ENCODE measurements at places on chromosomes 1 and 21.

GRCh38 chr1:233569636-233570035, 44.3 kb upstream of the KCNK1 start:
- no peak for DNase-seq

- no peak for DNase-seq
Observed at GRCh38 chr1:238223076-238223640, 332.4 kb upstream of the ZP4 start.

- DNase-seq, result no peak
Observed at GRCh38 chr1:232951180-232951579, 769 bp downstream of the NTPCR start.

DNA sequence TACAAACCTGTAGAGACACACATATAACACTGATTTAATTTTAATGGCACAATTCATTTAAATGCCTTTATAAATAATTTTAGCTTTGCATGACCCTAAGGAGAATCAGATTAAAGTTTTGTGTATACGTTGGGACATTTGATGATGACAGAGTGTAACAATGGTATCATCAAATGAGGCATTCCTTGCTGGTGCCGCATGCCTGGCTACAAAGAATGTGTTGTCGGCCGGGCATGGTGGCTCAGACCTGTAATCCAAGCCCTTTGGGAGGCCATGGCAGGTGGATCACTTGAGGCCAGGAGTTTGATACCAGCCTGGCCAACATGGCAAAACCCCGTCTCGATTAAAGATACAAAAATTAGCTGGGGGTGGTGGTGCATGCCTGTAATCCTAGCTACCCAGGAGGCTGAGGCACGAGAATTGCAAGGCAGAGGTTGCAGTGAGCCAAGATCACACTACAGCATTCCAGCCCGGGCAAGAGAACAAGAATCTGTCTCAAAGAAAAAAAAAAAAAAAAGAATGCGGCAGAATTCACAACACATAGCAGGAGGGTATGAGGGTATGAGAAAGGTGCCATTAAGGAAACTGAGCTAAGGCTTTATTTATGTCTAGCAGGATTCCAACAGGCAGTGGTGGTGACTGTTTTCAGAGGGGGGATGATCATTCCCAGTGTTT, 58.9 kb downstream of the PTPN14 start:
- DNase-seq, result no peak
